Liver (tissue), 10 donors: ENCODE measurements at places on chromosomes 1 and 21.

DNA sequence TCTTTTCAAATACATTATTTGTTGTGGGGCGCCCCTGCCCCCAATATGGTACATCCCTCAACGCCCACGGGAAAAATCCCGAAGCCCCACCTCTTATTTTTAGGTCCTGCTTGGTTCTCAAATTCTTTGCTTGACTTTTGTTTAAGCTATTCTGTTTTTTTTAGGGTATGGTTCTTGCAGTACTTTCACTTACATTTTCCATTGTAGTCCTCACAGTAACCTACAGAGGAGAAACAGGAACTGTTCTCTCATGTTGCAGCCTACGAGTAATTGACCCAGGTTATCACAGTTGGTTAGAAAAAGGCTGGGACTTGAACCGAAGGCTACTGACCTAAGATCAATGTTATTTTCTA lies 697 bp upstream of the C21orf91 start:
- no peak for DNase-seq

DNA sequence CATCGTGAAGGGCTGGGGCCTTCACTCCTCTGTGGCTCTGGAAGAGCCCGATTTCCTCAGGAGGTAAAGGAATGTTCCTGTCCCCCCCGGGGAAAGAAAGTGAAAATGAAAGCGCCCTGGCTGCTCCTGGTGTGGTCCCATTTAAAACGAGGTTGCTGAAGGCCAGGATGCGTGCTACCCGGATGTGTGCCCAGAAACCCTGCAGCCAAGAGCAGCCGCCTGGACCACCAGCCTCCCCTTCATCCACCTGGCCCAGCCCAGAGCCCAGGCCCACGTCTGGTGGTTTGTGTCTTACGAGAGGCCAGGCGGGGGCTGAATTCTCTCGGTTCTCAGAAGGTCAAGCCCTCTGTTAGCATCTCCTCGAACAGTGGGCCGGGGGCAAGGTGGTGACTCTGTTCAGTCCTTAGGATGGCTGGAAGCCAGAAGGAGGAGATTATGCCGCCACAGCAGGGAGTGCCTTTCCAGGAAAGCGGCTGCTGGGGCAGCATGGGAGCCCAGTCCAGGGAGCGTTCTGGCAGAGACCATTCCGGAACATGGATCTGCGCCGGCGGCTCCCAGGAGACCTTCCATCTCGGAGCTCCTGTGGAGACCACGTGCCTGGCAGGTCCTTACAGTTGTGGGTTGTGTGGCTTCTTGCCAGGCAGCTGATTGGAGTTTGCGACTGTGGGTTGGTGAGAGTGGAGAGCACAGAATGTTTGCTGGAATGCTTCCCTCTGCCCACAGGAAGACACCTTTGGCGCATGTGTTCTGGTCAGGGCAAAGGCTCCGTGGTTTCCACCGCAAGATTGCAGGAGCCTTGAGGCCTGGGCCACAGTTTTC lies 1.4 kb downstream of the GUK1 start:
- DNase-seq, result peak; percentile 38

GRCh38 chr21:45022736-45023135 lies 51.6 kb upstream of the ADARB1 start:
- DNase-seq, result no peak

- DNase-seq, result no peak
These were observed 59.9 kb downstream of the UBE2U start for GRCh38 chr1:64263335-64263734.

DNA sequence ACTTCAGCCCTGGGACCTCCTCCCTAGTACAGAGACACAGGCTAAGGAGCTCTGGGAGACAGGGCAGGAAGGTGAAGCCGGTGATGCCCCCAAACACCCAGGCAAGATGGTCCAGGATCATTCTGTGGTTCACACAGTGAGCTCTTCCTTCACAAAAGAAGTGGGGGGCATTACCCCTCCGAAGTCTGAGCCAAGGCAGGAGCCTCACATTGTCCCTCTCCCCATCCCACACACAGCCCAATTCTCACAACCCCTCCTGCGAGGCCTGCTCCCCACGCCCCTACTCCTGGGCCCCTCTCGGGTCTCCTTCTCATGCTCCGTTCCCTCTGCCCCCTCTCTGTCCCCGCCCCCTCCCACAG lies 10.7 kb downstream of the MEF2D start:
- no peak for DNase-seq

GRCh38 chr1:233233508-233234040 lies 62.0 kb downstream of the PCNX2 start:
- DNase-seq, result no peak

DNA sequence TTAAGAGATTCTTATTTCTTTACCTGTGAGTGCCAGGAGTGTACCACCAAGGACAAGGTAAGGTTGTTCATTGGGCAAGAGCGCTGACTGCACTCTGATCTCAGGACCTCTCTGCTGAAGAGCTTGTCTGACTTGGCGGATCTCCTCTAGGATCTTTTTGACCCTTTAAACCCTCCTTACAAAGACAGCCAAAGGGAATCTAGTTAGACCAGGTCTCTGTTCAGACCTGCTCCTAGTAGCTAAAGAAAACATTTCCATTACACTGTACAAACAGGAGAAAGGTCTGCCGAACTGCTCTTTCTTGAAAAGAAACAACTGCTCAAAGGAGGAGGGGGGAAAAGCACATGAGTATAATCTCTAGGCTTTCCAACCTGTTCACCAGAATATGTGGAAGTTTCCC lies 49.3 kb downstream of the SMYD2 start:
- no peak for DNase-seq

DNA sequence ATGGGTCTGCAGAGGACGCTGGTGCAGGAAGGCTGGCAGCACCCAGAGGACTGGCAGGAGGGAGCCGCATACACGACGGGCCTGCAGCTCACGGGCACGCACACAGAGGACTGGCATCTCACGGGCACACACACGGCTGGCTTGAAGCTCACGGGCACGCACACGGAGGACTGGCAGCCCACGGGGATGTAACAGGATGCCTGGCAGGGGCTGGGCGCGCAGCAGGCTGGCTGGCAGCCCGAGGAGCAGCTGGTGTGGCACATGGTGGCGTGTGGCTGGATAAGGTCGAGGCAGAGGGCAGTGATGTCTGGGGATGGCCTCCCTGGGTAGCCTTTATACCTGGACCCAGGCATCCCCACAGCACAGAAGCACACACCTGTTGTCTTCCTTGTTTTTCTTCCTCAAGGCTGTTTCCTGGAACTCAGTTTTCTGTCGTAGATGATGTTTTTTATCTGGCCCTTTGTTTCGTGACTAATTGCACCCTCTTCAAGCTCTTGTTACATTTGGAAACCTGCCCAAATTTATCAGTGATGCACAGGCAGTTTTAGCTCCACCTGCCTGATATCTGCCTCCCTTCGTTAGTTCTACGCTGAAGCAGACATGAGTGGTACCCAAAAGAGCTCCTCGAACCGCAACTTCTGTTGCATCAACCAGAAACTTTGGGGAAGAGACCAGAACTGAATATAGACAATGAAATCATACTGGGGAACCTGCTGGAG lies at the start of gene KRTAP12-1:
KRTAP12-1 (minus strand) TSS at position 303 of the 719 bp plus-strand sequence; CDS start at position 263, 40 bp downstream.
- DNase-seq, result no peak

GRCh38 chr1:94808669-94809068 lies 11.5 kb upstream of the SLC44A3 start:
- no peak for DNase-seq

GRCh38 chr1:999725-1000356 lies at the start of gene HES4:
HES4 (minus strand) TSS chr1:1000097; CDS start chr1:999973, 124 bp downstream.
- DNase-seq, result peak; percentile 54

DNA sequence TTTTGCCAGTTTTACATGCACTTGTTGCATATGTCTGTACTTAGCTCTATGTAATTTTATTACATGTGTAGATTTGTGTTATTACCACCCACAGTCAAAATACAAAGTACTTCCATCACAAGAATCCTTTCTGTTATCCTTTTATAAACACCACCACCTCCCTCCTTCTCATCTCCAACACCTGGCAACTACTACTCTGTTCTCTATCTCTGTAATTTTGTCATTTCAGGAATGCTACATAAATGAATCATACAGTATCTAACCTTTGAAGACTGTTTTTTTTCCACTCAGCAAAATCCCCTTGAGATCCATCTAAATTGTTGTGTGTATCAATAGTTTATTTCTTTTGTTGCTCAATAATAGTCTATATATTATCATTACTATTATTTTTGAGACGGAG lies 64.5 kb upstream of the COP1 start:
- DNase-seq, result no peak

GRCh38 chr1:45568421-45568820 lies 15.4 kb upstream of the NASP start:
- DNase-seq, result no peak

DNA sequence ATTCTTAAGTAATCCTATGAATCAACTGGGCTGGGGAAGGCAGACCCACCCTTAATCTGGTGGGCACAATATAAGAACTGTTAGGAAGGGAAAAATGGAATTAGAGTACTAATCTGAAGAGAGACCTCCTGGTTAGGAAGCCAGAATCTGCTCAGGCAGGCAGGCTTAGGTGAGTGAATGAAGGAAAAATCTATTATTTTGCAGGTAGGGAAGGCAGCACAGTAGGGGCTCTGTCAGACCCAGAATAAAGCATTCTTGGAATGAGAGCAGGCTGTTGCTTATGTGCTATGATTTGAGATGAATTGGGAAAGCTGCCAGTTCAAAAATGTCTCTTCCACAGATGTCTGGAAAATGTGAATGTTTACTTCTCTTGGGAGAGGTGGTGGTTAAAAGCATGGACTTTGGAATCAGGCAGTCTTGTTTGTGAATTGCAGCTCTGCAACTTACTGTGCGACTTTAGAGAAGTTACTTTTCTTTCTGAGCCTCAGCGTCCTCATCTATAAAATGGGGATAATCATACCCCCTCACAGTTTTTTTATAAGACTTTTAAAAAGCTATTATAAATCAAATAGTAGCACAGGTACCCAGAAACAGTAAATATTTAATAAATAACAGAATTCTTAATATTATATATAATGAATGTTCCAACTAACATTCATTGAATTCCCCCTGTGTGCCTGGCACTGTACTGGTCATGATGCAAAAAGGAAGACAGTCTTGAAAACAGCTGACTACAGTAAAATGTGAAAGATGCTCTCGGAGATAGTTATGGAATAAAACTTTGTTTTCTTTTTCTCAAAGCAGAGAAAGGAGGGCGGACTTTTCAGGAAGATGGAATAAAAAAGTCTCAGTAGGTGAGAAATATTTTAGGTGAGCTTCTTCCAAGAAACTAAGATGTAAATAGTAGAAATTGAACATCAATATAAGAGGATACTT lies 15.3 kb upstream of the ZNF644 start:
- DNase-seq, result no peak

DNA sequence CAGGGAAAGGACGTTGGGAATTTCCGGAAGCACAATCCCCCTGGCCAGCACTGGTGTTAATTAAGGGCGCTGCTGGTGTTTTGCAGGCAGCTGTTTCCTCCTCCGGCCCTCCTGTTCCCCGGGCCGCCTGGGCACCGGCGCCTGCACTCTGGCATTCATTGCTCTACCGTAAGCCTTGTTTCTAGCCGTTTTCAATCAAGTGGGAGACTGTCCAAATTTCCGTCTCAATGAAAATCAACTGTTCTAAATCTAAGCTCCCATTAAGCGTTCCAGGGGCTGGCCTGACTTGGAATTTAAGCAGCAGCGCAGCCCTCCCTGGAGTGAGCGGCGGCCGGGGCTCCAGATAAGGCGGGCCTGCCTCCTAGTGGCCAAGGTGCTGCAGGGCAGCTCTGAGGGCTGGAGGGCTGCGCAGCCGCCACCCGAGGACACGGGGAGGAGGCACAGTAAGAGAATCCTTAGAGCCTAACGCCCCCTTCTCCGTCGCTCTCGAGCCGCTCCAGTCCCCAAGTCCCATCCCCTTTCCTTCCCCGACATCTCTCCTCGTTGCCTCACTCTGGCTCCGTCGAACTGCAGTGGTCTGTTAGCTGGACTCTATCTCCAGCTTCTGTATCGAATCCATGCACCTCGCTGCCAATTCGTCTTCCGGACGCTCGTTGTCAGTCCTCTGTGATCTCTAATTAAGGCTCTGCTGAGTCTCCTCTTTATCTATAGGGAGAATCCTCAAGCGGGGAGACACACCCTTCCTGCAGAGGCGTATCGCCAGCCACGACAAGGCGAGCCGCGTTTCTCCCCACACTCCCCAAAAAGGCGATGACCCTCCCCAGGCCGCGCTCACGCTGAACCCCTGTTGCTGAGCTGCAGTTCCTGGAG lies 57.8 kb upstream of the LRRC8D start:
- DNase-seq, result peak; percentile 78
